CD8-positive, alpha-beta memory T cell (primary cell): ENCODE measurements at places on chromosomes 7 and 10.

DNA sequence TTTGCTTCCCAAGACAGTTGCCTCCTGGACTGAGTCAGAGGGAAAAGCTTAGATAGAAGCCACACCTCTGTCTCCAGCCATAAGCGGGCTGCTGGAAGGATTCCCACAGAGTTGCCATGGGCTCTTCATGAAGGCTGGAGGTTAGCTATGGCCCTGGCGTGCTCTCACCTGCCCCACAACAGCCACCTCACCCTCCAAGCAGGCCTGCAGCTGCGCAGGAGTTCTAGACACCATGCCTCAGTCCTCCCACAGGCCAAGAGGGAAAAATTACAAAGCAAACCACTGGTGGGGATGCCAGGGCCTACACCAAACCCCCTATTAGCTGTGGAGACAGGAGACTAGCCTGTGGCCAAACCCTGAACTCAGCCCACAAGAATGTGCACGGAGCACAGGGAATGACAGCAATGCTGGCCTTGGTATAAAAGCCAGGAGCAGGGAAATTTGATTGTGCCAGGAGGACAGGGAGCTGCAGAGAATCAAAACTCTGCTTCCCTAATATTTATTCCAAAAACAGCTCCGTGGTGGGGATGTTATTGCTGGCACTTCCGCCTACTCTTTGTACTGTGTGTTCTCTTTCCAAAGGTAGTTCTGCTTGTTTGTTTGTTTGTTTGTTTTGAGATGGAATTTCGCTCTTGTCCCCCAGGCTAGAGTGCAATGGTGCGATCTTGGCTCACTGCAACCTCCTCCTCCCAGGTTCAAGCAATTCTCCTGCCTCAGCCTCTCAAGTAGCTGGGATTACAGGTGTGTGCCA is 60.3 kb upstream of the STK17A start:
- DNase-seq = no peak

- DNase-seq = no peak
Observed at GRCh38 chr7:84492098-84493034, 297.8 kb upstream of the SEMA3A start.

DNA sequence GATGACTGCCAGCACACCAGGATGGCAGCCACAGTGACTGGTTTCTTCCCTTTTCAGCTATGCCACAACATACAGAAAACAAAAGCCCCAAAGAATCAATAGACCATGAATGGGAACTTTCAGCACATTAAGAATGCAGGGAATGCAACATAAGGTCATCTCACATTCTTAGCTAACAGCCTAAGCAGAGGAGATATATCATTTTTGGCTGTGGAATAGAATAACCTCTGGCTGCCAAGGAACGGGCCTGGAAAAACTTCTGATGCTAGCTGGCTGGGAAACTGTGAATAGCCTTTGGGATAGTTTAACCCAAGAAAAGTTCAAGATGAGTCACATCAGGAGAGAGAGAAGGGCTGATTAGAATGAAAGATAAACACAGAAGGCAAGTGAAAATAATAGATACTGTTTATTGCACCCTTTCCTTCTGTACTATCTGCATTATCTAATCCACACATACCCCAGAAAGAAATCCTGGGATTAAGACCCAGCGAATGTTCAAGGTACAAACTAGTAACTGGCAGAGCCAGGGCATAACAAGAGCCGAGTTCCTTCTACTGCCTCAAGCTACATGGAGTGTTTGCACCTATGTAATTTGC is 169.2 kb downstream of the SEMA3A start:
- no peak for DNase-seq

DNA sequence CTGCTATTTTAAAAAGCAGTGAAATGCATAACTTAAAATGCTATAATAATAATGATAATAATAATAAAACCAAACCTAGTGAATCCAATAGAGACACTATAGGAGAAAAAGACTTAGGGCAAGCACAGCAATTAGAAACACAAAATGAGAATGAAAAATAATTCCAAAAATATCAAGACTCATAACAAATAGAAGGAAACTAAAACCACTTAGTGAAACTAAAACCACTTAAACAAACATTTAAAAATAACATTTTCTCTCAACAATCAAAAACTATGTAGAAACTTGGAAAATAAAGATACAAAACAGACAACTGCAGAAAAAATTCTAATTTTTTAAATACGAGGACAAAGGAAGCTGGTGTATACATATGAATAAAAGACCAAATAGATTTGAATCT is 655.2 kb upstream of the NRG3 start:
- DNase-seq = no peak

- no peak for DNase-seq
Observed at GRCh38 chr10:50917486-50917885, 32.1 kb upstream of the A1CF start.
